CD14-positive monocyte (primary cell): ENCODE measurements at places on chromosomes 6 and 20. TPM values are rescaled to one million over a fixed set of nuclear protein-coding genes. Genes with fewer than 3 reads are reported as not detected.

- no peak overlapping the region for H3K4me3 ChIP-seq
- no peak overlapping the region for H3K27ac ChIP-seq
- no peaks in the 10 kb centered on the region for H3K36me3 ChIP-seq
- H3K4me1 ChIP-seq, result no peaks in the 10 kb centered on the region
- no peaks in the 10 kb centered on the region for H3K27me3 ChIP-seq
These were observed 92.6 kb downstream of the MAP3K7 start for GRCh38 chr6:90494067-90494780.

Gene OPRM1
- not detected for polyA plus RNA-seq

DNA sequence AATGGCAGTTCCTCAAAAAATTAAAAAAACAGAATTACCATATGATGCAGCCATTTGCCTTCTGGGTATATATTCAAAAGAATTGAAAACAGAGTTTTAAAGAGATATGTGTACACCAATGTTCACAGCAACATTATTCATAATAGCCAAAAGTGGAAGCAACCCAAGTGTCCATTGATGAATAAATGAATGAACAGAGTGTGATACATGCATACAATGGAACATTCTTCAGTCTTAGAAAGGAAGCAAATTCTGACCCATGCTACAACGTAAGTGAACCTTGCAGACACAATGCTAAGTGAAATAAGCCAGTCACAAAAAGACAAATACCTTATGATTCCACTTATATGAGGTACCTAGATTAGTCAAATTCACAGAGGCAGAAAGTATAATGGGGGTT lies 34.7 kb upstream of the YWHAB start:
- no peak for DNase-seq
- H3K4me1 ChIP-seq, result no peaks in the 10 kb centered on the region
- H3K36me3 ChIP-seq, result no peaks in the 10 kb centered on the region
- no peaks in the 10 kb centered on the region for H3K27me3 ChIP-seq

GRCh38 chr6:92690997-92691599 lies 728.3 kb downstream of the EPHA7 start:
- H3K4me3 ChIP-seq, result no peak overlapping the region
- H3K27ac ChIP-seq, result no peak overlapping the region
- no peaks in the 10 kb centered on the region for H3K36me3 ChIP-seq
- peaks cover 11% of the 10 kb centered on the region for H3K4me1 ChIP-seq
- no peak for DNase-seq

Gene PAK5
- polyA plus RNA-seq, result not detected

DNA sequence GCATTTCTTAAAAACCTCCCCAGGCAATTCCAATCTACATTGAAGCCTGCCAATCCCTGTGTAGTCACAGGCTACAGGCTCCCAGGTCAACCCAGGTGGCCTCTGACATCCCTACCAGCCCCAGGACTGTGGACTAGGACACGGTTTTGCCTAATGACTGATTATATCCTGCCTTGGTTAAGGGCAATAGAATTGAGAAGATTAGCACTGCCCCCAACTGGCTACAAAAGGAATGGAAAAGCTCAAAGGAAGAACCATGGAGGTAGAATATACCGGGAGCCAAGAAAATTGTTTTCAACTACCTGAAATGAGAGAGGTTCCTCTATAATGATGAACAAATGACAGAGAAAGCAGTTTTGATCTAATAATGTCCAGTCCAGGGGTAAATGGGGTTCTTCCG lies 421.1 kb upstream of the AGPAT4 start:
- H3K36me3 ChIP-seq, result no peaks in the 10 kb centered on the region
- H3K27ac ChIP-seq, result no peak overlapping the region
- no peak for DNase-seq

- H3K36me3 ChIP-seq, result no peaks in the 10 kb centered on the region
- no peaks in the 10 kb centered on the region for H3K27me3 ChIP-seq
- peaks cover 1% of the 10 kb centered on the region for H3K4me1 ChIP-seq
- H3K27ac ChIP-seq, result no peak overlapping the region
- no peak for DNase-seq
These were observed 113.8 kb downstream of the PRND start for GRCh38 chr20:4835244-4836177.

DNA sequence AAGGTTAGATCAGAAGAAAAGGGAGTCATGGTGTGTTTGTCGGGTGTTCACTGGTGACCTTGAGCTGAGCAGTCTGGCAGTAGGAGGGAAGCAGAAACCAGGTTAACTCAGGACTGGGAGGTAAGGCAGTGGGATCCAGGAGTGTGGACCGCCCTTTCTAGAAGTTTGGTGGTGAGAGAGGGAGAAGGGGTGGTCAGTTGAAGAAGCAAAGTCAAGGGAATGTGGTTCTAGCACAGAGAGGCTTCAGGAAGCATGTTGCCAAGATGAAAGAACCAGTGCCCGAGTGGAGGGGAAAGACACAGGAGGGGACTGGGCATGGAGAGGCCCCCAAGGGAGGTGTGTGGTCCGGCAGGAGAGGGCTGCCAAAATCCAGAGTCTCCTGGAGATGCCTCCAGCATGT lies 3.6 kb downstream of the MAPK13 start:
- no peak for DNase-seq
- no peak overlapping the region for H3K4me3 ChIP-seq
- peaks cover 3% of the 10 kb centered on the region for H3K36me3 ChIP-seq
- H3K27me3 ChIP-seq, result no peaks in the 10 kb centered on the region
- H3K4me1 ChIP-seq, result peaks cover 26% of the 10 kb centered on the region
- no peak overlapping the region for H3K27ac ChIP-seq

DNA sequence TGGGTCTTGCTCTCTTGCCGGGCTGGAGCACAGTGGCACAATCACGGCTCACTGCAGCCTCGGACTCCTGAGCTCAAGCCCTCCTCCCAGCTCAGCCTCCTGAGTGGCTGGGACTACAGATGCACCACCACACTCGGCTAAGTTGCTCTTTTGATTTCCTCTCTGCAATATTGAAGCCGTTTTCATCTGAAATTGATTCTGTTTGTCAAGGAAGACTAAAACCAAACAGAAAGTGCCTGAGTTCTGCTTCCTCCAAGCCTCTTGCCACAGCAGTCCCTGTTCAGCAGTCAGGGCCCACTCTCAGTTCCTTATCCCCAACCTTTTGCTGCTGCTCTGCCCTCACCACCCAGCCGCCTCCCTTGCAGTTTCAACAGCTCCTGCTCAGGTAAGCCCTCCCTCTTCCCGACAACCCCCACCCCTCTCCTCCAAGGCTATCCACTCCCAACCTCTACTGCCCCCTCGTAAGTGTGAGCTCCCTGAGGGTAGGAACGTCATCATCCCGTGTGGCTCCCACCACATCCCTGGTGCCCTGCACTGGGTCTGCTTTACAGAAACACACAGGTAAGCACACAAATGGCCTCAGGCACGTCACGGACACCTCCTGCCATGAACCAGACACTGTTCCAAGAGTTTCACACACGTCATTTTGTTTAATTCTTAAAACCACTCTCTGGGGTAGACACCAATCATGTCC lies 70.7 kb upstream of the TAB2 start:
- H3K4me1 ChIP-seq, result peaks cover 58% of the 10 kb centered on the region
- H3K27me3 ChIP-seq, result no peaks in the 10 kb centered on the region
- DNase-seq, result peak; percentile 64
- H3K4me3 ChIP-seq, result peak overlapping the region; percentile 23

DNA sequence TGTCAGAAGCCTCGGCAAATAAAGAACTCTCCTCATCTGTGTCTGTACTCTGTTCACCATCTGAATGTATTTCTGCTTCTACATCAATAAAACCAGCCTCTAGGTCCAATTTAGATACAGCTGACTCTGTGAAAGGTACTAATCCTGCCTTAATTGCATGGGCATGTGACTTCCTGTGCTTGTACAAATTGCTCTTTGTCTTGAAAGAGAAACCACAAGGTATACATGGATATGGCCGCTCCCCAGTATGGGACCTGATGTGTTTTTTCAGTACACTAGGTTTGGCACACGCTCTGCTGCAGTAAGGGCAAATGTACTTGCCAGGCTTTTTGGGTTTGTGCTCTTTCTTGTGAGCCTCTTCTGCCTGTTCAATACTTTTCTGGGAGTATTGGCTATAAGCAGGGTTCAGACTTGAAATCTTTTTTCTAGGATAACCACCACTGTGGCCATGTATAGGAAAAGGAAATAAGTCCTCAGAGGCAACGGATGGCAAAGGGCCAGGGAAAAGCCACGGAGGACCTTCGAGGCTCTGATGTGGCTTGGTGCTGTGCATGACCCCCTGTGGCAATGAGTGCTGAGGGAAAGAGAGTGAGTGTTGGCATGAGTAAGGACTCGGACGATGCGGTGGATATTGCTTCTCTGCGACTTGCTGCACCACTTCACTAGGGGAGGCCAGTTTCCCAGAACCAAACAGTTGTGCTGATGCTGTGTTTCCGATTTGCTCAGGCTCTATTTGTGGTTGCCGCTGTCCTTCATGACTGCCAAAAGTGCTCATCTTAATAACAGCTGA lies 170.9 kb downstream of the HIVEP2 start:
- no peak overlapping the region for H3K27ac ChIP-seq
- H3K4me3 ChIP-seq, result no peak overlapping the region
- no peak for DNase-seq
- H3K27me3 ChIP-seq, result no peaks in the 10 kb centered on the region

- H3K4me1 ChIP-seq, result peaks cover 36% of the 10 kb centered on the region
- DNase-seq, result no peak
- no peaks in the 10 kb centered on the region for H3K36me3 ChIP-seq
These were observed 1.7 kb downstream of the KCTD20 start for GRCh38 chr6:36444470-36444869.

Gene HLA-DOA
- 9.1 TPM for polyA plus RNA-seq

DNA sequence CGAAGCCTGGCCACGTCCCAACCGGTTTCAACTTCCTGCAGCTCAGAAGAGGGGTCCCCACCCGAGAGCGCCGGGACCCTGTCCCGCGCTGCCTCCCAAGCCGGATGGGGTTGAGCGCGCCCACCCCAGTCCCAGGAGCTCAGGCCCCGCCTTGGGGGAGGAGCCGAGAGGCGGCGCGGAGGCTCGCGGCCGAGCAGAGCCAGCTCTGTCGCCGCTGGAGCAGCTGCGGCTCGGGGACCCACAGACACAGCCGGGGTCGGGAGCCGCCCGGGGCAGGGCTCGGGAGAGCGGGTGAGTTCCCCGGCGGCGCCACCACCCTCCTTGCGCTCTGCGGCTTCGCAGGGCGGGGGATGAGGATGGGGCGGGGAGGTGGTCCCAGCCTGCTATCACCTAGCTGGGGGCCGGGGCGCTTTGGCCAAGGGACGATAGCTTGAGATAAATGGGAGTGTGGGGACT lies at the start of gene PPP1R16B:
PPP1R16B (plus strand) TSS at position 196 of the 456 bp plus-strand sequence. CDS start 30,229 bp downstream, outside the sequence.
- peak within 1 kb of the TSS; percentile 7 for H3K27ac ChIP-seq
- H3K27me3 ChIP-seq, result peaks cover 29% of the 10 kb centered on the region
- no peak for DNase-seq
- peaks cover 49% of the 10 kb centered on the region for H3K4me1 ChIP-seq
- H3K36me3 ChIP-seq, result no peaks in the 10 kb centered on the region

GRCh38 chr6:82083646-82084045 lies 163.9 kb downstream of the IBTK start:
- no peaks in the 10 kb centered on the region for H3K4me1 ChIP-seq
- no peak overlapping the region for H3K27ac ChIP-seq
- no peaks in the 10 kb centered on the region for H3K27me3 ChIP-seq

GRCh38 chr20:16166737-16167136 lies 406.5 kb downstream of the KIF16B start:
- H3K36me3 ChIP-seq, result no peaks in the 10 kb centered on the region
- H3K27ac ChIP-seq, result no peak overlapping the region
- H3K4me1 ChIP-seq, result no peaks in the 10 kb centered on the region
- H3K27me3 ChIP-seq, result no peaks in the 10 kb centered on the region
- H3K4me3 ChIP-seq, result no peak overlapping the region
- DNase-seq, result no peak

DNA sequence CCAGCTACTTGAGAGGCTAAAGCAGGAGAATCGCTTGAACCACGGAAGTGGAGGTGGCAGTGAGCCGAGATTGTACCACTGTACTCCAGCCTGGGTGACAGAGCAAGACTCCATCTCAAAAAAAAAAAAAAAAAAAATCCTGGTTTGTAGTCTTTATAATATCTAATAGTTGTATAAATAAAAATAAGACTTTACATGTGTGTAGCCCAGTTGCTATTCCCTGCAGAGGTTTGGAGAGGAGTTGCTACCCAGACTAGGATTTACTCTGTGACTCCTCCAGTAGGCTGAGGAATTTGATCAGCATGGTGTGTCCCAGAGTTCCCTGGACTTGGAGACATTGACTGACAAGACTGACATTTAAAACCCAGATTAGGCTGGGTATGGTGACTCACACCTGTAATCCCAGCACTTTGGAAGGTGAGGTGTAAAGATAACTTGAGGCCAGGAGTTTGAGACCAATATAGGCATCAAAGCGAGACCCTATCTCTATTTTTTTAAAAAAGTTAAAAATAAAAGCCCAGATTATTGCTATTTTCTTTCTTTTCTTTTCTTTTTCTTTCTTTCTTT lies 10.2 kb downstream of the CHMP4B start:
- peaks cover 23% of the 10 kb centered on the region for H3K4me1 ChIP-seq
- peaks cover 59% of the 10 kb centered on the region for H3K36me3 ChIP-seq
- H3K27me3 ChIP-seq, result no peaks in the 10 kb centered on the region
- H3K27ac ChIP-seq, result no peak overlapping the region
- no peak overlapping the region for H3K4me3 ChIP-seq

GRCh38 chr6:12359036-12359435 lies 68.9 kb downstream of the EDN1 start:
- H3K4me1 ChIP-seq, result peaks cover 56% of the 10 kb centered on the region
- DNase-seq, result peak; percentile 66
- H3K4me3 ChIP-seq, result no peak overlapping the region
- H3K27ac ChIP-seq, result peak overlapping the region; percentile 34
- H3K36me3 ChIP-seq, result no peaks in the 10 kb centered on the region

Gene ME1
- 0.45 and 1.3 TPM in 2 replicates for polyA plus RNA-seq

GRCh38 chr6:134047673-134048072 lies 4.8 kb downstream of the SLC2A12 start:
- no peak overlapping the region for H3K27ac ChIP-seq
- peaks cover 8% of the 10 kb centered on the region for H3K4me1 ChIP-seq
- no peak overlapping the region for H3K4me3 ChIP-seq
- no peaks in the 10 kb centered on the region for H3K27me3 ChIP-seq

Gene SAMD10
- 2.2 and 2.4 TPM in 2 replicates for polyA plus RNA-seq

GRCh38 chr6:154721460-154721859 lies 11.8 kb upstream of the SCAF8 start:
- no peak overlapping the region for H3K27ac ChIP-seq
- peaks cover under 1% of the 10 kb centered on the region for H3K4me1 ChIP-seq
- no peaks in the 10 kb centered on the region for H3K36me3 ChIP-seq
- H3K4me3 ChIP-seq, result no peak overlapping the region
- no peaks in the 10 kb centered on the region for H3K27me3 ChIP-seq
- no peak for DNase-seq

Gene GUCA1A
- not detected for polyA plus RNA-seq

DNA sequence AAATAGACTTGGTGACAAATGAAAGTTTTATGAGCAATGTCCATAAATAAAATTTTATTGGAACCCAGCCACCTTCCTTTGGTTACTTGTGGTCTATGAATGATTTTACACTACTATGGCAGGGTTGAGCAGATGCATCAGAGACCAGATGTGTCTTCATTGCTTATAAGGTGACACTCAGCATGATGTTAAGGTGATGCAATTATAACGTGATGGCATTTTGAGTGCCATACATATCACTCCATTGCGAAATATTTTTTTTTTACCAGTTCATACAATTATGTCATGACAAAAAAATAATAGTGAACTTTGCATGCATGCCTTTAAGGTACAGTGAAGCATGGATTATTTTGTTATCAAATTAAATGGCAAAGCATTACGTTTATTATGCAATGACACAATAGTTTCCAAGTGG lies 96.0 kb downstream of the ADTRP start:
- H3K4me1 ChIP-seq, result no peaks in the 10 kb centered on the region
- no peak overlapping the region for H3K27ac ChIP-seq
- peak; percentile 75 for DNase-seq
- H3K27me3 ChIP-seq, result no peaks in the 10 kb centered on the region

Gene LTA
- polyA plus RNA-seq, result 0.26 TPM
